ENCODE measurements at places on chromosomes 5 and 9.

DNA sequence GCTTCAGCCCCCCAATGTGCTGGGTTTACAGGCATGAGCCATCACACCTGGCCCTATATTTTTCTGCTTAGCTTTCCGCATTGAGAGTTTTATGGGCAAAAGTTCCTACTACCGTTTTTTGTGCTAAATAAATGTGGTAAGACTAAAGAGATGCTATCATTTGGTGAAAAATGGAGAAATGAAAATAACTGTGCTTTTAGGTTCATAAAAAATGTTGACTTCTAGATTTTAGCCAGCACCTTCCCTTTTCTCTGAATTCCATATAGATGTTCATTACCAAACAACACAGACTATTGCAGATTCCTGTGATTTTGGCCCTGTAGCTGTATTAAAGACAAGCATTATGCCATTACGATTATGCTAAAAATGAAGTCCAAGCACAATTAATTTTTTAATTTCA, 72.0 kb upstream of the CTSL start:
- no peak for DNase-seq

DNA sequence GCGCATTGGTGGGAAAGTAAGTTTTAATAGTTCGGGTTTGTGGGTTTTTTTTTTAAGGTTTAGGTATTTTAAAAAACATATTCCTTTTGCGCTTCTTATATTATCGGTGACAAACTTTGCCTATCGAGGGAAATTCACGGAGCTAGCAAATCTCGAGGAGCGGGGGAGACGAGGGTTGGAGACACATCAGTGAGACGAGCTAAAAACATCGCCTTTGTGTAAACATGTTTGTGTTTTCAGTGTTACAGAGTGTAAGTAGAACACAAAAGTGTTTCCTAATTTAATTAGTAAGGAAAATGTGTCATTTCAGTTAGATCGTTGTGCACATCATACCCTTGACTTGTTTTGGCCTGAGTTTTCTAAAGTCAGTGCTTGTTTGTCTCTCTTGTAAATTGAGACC, 945 bp downstream of the BTF3 start:
- no peak for DNase-seq

- DNase-seq = no peak
Observed at GRCh38 chr5:25975885-25976284, 1062.5 kb downstream of the CDH9 start.

GRCh38 chr9:108184941-108185340, 670.8 kb downstream of the ACTL7B start:
- DNase-seq = no peak

DNA sequence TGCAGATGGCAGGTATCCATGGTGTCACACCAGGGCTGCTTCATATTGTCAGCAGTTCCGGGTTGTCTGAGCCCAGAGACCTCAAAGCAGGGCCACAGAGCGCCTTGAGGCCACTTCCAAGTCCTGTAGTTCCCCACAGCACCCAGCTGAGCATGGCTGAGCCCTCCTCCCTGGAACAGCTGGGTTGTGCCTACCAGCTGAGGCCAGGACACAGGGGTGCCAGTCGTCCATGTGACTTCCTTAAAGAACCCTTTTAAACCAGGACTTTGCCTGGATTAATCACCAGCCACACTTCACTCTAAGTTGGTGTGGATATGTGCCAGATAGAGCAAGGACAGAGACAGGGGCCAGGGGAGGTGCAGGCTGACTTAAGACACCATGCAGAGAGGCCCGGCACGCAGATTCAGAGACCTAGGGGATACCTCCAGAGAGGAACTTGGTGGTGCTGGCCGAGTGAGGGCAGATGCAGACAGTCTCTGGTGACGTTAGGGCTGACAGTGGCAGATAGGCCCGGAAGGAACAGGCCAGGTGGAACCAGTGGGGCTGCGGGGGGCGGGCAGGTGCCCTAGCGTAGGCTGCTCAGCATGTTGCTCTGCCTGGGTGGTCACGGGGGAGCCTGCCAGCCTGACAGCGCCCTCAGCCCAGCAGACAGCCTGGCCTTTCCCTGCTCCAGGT, 142.7 kb downstream of the CACNA1B start:
- DNase-seq = no peak

DNA sequence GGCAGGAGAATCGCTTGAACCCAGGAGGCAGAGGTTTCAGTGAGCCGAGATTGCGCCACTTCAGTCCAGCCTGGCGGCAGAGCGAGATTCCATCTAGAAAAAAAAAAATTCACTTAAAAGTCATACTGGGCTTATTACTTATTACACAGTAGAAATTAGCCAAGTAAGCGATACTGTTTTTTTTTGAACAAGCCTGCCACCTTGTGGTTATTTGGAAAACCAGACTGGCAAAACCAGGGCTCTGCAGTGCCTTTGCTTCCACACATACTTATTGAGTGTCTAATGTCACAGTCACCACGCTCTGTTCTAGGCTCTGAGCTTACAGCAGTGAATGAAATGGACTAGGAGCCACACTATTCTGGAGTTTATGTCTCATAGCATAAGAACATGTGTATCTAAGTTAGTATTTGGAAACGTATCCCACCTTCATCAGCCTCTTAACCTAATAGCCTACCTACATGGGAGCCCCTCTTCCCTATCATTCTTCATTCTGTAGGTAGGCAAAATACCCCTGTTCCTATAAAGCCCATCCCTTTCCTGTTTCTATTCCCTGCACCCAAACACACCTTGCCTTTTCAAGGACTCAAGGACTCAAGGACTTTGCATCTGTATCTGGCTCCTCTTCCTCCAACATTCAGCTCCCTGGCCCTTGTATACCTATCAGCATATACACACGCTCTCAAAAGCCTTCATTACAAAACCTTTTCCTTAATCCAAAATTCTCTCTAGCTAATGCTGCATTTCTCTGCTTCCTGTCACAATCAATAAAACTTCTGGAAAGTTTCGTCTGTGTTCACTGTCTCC, 13.9 kb upstream of the BASP1 start:
- no peak for DNase-seq

DNA sequence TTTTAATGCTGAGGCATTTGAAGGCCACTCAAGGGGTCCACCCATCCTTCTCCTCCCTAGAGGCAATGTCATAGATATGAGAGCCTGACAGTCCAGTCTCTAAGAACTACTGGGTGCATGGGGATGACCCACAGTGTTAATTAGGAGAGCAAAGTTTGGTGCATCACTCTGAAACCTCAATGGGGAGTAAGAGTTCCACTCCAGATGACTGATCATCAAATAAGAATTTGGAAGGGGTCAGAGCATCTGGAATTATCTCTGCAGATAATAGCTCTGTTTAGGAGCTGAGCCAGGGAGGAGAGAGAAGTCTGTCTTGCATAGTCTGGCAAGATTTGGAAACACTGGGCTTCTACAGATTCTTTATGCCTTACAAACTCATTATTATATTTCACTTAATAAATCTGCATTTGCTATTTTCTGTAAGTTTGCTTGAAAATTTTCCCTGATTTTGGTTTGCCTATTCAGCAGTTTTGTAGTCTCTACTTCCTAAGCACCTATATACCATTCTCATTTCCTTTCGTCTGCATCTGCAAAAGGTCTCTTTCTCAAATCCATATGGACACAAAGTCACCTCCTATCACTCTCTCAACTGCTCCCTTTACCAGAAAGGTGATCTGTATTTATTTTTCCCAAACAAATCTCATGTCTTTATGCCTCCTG, 27.7 kb downstream of the FGF10 start:
- DNase-seq = no peak

DNA sequence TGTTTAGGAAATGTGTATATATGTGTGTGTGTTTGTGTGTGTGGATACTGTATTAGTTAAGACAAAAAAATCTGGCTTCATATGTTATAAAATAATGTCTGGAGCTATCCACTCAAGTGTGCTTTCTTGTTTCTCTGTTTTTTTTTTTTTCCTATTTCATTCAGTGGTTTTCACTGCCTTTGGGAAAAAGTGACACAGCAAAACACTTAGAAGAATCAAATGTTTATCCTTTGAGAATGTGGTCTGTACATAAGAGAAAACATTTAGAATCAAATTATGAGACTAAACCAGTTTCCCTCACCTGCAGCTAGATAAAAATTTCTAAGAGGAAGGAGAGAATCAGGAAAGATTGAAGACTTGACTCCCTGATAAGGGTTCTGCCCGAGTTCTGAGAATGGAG, 8.1 kb downstream of the TMC1 start:
- DNase-seq = no peak

DNA sequence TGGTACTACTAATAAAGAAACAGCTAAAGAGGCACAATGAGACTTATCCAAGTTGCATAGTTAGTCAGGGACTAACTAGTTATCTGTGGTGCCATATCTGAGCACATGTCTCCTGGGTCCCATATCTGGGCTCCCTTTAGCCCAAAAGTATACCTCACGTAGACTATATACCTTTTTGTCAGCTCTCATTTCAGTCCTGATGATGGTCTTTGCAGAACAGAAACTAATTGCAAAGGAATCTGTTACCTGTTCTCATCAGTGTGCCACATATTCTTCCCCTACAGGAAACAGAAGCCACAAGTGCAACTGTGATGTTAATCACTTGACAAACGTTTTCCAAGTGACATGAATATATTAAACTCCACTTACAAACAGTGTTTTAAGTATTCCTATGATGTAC, 395.2 kb downstream of the KIAA0825 start:
- DNase-seq = no peak

DNA sequence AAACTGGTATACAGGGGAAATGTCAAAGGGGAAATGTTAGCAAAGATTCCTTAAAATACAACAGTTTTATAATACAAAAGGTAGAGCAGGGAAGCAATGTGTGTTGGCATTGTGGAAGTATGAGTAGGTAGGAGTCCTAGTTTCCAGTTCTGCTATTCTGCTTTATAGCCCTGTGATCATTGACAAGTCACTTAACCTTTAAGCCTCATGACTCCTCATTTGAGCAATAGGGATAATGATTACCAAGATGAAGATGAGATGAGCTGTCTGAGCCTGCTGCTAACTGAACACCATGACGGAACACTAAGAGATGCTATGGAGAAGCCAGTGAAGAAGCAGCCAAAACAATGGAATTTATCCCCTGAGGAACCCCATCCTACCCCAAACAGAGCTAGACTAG, 251.7 kb downstream of the PAPPA start:
- no peak for DNase-seq

DNA sequence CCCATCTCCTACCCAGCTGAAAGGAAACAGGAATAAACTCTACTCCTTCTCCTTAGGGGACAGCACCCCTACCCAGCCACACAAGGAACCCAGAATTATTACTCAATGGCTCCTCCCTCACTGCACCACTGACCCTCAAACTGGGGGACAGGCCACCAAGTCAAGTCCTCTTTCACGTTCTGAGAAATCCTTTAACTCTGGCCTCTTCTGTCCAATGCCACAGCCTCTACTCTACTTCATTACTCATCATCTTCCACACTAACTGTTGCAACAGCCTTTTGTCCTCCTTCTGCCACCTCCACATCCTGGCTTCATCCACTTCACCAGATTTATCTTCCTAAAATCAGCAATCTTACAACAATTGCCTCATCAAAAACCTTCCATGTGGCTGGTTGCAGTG, 6.8 kb downstream of the TTC39B start:
- DNase-seq = no peak

DNA sequence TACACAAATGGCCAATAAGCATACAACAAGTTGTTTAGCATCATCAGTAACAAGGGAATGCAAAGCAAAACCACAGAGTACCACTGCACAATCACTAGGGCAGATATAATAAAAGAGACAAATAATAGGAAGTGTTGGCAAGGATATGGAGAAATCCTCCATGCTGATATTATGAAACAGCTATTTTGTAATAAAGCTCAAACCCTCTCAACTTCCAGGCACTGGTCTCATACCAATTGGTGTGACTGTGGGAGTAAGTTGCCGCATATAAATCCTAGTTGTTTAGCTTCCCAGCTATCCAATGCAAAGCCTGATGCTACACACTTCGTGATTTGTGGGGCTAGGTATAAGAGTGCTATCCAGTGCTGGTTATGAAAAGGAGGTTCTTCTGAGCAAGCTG, 88.6 kb downstream of the SMIM23 start:
- no peak for DNase-seq

DNA sequence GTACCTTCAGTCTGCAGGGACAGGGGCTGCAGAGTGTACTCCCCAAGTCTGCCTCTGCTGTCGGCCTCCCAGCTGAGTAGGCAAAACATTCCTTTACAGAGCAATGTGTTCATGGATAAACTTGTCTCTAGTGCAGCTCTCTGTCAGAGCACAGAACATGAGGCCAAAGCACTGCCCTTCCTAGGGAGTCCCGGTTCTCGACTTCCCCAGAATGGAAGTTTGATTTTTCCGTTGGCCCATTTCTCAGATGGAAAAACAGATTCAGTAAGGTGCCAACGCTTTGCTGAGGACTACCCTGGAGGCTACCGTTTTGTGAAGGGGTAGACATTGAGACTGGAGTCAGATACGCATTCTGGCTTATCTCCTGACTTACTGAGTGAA, 422 bp upstream of the TRIM32 start:
- no peak for DNase-seq

DNA sequence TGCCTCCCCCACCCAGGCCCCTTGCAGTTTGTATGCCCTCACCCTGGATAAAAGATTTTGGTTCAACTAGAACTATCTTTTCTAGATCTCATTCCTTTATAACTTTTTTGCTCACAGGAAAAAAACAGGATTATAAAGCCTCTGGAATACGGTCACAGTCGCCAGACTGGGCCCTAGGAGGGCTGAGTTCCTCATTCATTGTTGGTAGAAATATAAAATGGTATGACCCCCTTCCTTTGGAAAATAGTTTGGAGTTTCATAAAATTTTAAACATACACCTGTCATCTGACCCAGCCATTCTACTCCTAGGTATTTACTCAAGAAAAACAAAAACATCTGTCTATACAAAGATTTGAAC, 82.1 kb downstream of the HSD17B3 start:
- no peak for DNase-seq

- DNase-seq = no peak
Observed at GRCh38 chr9:32200896-32201295, 183.5 kb upstream of the ACO1 start.

- DNase-seq = no peak
Observed at GRCh38 chr5:176410486-176411180, 5.7 kb downstream of the CLTB start.

GRCh38 chr9:33637881-33638280, 113.8 kb downstream of the ANKRD18B start:
- DNase-seq = no peak

DNA sequence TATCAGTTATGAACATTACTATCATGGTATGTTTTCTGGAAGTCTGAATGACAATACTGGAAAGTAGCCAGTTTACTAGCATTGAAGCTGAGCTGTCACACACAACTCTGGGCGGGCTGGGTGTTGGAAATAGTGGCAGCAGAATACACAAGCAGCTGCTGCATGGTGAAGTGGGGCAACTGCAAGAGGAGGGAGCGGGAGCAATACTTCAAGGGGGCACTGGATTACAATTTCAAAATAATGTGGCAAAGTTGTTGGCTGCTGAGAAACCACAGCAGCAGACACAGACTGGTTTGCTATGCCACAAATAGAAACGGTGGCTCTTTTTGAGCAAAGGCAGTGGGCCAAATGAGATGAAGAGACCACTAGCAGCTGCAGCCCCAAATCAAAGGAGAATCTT, 350.2 kb downstream of the KIAA0825 start:
- no peak for DNase-seq

Data from omental fat pad (tissue), 4 donors.